ENCODE measurements at places on chromosomes 4 and X.

- DNase-seq, result no peak
Measured at GRCh38 chrX:127190381-127190780, 370.9 kb downstream of the PRR32 start.

DNA sequence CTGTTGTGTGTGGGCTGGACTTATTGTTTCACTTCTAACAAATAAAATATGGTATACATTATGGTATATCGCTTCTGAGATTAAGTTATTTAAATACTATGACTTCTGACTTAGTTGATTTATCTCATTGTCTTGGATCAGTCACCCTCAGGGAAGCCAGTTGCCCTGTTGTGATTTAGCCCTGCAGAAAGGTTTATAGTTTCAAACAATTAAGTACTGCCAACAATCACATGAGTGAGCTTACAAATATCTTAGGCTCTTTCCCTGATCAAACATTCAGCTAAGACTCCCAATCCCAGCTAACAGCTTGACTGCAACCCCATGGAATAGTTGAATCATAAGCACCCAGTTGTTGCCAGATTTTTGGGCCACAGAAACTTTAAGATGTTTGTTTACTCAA lies 85.4 kb downstream of the MAGEC1 start:
- DNase-seq, result no peak

- no peak for DNase-seq
Measured at GRCh38 chr4:76737771-76738085, 160.2 kb downstream of the SOWAHB start.

- no peak for DNase-seq
Measured at GRCh38 chr4:177461606-177462005, 19.4 kb upstream of the AGA start.

GRCh38 chr4:3302173-3302785 lies 9.5 kb downstream of the RGS12 start:
- DNase-seq, result no peak

GRCh38 chrX:44975666-44976263 lies 102.8 kb downstream of the KDM6A start:
- DNase-seq, result no peak

DNA sequence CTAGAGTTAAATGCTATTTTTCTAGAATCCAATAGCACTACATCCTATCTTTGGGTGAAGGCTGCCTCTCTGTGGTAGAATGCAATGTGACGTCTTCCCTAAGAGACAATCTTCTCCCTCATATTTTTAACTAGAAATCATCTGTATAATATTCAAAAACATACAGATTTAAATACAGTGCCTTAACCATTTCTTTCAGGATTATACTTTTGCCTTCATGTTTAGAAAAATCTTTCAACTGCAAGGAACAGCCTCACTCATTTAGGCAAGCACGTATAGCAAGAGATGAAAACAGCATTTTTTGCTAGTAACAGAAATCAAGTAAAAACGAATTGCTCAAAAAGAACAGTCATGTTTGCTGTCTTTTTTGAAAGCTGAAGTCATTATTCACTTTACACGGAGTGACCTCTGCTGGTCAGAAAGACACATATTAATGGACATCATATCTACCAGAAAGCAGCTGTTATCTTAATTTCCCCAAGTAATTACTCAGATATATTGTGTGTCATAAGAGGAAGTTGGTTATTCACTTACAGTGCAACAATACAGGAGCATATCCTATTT lies 422.3 kb downstream of the STPG2 start:
- peak; percentile 17 for DNase-seq

- DNase-seq, result no peak
Measured at GRCh38 chrX:138711399-138712347, at the start of gene FGF13. FGF13 (minus strand) TSS chrX:138711717; CDS start chrX:138711003, 714 bp downstream.

- no peak for DNase-seq
Measured at GRCh38 chr4:56082829-56083228, 134.1 kb downstream of the CEP135 start.

- DNase-seq, result no peak
Measured at GRCh38 chr4:3637326-3638016, 105.2 kb upstream of the LRPAP1 start.

GRCh38 chr4:125097729-125098128 lies 217.0 kb upstream of the FAT4 start:
- no peak for DNase-seq

- no peak for DNase-seq
Measured at GRCh38 chrX:153970357-153971123, 1.1 kb downstream of the HCFC1 start.

- no peak for DNase-seq
Measured at GRCh38 chr4:175092114-175092513, 174.0 kb downstream of the ADAM29 start.

DNA sequence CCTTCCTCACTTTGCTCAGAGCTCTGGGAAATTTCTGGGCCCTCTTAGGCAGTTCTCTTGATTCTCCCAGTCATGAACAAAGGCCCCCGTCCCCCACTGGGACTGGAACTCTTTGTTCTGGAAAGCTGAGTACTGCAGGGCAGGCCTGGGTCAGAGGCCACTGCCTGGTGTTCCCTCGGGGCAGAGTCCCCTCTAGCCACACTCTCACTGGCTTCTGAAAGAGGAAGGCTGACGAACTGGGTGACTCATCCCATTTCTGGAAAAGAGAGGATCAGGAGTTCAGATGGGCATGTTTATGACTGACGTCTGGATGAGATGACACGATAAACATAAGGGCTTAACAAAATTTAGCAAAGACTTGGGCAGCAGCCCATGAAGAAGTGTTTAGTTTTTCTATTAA lies 47.7 kb downstream of the DDX3X start:
- DNase-seq, result no peak

DNA sequence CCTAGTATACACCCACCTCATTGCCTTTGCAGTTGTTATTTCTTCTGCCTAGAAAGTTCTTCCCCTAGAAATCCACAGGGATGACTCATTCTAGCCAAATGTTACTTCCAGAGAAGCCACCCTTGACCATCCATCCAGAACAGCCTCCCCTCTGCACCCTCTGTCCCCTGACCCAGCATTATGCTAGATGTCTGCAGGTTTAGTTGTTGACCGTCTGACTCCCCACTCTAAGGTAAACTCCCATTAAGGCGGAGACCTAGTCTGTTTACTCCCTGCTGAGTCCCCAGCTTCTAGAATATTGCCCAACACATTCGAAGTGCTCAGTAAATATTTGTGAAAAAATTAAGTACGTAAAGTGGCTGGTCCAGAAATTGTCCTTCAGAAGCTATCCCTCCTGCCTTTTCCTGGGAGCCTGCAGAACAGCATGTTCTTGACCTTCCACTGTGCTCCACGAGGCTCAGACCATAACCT lies 11.0 kb downstream of the SRD5A3 start:
- DNase-seq, result no peak

DNA sequence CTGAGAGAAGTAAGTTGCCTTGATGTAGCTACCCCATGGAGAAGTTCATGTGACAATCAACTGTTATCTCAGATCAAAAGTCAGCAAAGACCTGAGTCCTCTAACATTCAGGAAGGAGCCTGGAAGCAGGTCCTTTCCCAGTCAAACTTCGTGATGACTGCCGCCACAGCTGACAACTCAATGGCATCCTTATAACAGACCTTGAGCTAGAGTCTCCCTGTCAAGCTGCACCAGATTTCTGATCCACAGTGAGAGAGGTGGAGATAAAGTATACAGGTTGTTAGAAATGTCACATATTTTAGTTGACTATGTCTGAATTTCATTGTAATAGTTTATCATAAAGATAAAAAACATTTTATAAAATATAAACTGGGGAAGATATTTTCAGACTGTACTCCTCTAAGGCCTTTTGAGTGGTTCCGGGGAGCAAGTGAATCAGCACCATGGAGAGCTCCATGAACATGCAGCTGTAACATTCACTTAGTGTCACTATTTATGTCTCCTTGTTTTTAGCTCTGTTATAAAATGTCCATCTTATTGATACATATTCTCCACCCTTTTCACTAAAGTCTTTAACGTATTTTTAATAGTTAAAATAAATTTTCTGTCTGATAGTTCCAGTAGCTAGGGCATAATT lies 1653.5 kb upstream of the AGA start:
- peak; percentile 29 for DNase-seq

DNA sequence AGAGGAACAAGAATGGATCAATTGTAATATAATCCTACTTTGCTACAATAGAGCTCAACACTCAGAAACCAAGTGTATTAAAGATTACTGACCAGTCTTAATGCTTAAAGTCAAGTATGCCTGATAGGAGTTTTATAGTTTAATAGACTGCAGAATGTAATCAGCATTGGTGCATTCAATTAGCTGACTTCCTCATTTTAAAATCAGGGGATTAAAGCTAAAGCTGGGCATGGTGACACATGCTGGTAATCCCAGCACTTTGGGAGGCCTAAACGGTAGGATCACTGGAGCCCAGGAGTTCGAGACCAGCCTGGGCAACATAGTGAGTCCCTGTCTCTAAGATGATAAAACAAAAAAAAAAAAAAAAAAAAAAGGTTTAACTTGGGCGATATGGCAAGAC lies 10.8 kb downstream of the HNRNPDL start:
- no peak for DNase-seq

DNA sequence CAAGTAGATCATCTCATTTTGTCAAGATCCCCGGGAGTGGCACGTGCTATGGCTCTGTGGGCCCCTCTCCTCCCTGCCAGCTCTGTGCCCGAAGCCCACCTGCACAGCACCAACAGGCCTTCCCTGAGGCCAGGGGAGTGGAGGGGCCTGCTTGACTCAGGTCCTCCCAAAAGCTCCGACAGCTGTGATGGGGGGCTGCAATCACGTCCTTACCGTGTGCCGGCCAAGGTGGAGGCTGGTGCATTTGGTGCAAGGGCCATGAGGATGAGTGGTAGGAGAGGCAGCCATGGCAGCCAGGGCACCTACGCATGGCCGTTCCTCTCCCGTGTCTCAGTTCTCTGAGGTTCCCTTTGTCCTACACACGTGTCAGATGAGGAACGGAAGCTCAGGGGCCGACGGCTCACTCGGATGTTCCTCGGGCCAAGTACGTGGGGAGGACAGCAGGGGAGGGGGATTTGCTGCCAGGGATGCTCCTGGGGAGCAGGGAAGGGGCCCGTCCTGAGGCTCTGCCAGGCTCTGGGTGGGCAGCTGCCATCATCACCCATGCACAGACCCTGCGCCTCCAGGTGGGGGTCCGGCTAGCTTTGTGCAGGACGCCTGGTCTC lies 95.8 kb downstream of the HMX1 start:
- no peak for DNase-seq

- no peak for DNase-seq
Measured at GRCh38 chr4:139223682-139224317, 46.8 kb upstream of the ELF2 start.
